Hepatic stellate cell (primary cell): ENCODE measurements at places on chromosomes 5 and 9.

DNA sequence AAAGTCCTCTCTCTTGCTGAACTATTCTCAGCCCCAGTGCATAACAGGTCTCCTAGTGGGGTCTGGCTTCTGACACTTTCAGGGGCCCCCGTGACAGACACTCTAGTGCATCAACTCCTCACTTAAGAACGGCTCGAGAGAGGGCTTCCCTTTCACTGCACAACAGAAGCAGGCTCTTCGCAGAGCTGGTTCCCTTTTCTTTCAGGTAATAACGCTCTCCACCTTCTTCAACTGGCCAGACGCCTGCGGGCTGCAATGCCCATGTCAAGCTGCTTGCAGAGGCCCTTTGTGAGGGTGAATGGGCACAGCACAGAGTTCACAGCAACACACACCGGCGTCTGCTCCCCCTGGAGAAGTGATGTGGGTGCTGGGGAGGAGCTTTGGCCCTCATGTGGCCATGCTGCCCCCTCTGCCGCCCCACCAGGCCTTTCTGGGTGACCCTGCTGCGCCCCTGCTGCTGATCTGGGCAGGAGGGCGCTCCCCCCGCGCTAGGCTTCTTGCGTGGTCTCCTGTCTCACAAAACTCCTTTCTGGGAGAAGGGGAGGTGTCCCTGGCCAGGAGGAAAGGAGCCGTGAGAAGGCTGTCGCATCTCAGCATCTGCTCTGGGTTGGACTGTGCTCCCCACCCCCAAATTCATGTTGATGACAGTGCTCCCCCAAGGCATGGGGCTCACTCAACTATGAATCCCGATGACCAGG, 2.4 kb downstream of the MRPL36 start:
- DNase-seq = no peak

DNA sequence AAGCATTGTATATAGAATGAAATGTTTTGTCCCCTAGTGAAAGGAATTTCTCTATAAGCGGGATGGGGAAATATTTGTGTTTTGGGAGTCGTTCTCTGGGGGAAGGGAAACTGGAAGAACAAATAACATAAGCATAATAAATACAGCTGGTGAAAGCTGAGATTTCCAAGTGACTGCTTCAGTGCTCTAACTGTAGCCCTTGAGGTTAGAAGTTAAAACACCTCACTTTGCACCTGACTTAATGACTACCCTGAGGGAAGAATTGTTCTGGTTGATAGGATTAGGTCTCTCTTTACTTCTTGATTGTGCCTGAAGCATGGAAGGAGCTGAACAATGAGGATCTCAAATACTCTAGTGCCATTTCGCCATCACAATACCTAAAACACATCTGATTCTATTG, 307.4 kb downstream of the MAN2A1 start:
- DNase-seq = no peak

DNA sequence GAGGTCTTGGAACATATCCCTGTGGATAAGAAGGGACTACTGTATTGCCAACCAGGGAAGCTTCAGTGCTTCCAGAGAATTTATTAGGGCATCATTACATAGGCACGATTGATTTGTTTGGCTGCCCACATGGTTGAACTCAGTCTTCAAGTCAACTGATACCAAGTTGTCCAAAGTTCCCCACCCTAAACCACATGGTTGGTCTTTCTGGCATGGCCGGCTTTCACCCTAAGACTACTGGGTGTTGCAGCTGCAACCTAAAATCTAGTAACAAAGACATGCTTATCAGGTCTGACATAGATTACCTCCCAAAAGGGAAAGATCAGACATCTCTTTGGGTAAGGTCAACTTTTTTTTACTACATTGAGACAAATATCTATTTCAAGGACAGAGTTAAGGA, 37.0 kb downstream of the FAF2 start:
- DNase-seq = no peak

DNA sequence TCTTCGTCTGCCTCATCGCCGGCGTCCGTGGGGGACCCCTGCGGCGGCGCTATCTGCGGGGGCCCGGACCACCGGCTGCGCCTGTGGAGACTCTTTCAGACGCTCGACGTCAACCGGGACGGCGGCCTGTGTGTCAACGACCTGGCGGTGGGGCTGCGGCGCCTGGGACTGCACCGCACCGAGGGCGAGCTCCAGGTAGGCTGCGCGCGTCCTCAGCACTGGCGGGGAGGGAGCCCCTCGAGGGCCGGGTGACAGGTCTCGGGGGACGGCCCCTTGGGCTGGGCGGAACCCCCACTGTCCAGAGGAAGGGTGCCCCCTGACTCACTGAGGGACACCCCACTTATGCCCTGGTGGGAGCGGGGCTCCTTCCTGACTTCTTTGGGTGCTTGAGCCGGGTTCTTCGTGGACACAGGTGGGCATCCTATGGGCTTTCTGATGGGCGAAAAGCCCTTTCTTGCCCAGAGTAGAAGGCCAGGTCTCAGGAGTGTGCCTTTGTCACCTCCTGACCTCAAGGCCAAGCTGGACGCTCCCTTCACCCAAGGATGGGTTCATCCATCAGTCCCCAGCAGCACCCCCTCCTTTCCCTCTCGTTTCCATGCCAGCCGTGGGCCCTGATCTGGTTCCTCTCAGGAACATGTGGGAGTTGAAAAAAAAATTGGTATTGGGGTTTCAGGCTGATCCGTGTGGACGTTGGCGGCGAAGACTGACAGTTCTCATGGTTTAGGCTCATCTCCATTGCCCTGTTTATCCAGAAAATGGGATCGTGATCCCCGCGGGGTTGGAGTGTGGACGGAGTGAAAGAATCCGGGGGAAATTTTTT, 564 bp downstream of the SLC25A25 start:
- no peak for DNase-seq

DNA sequence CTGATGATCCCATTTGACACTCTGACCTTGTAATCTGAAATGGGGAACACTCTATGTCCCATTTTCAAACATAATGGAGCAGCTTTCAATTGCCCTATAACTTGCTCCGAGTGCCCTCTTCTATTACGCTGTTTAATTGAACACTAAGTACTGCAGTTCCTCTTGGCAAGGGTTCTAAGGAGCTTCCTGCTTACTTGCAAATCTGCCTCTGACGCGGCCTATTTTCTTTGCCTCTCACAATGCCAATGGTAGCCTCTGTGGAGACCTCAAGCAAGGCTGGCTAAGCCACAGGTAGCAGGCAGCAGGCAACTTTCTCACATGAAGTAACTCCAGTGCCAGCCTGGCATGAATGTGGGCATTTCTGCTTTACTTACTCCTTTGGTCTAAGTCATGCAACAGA, 443.4 kb upstream of the TRPC7 start:
- no peak for DNase-seq

GRCh38 chr9:95415158-95415557, 97.6 kb upstream of the FANCC start:
- DNase-seq = no peak

GRCh38 chr5:175683921-175684320, 26.1 kb downstream of the HRH2 start:
- DNase-seq = no peak

DNA sequence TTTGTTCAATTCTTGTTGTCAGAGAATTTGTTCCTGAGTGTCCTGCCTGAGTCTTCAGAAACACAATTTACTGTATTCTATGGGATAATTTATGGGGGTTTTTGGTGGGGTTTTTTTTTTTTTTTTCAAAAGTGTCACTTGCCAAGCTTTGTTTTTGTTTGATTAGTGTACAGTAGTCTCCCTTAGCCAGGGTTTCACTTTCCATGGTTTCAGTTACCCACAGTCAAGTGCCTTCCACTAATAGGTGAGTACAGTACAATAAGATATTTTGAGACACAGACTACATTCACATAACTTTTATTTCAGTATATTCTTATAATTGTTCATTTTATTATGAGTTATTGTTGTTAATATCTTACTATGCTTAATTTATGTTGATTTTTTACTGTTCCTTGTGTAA, 25.0 kb upstream of the AUH start:
- no peak for DNase-seq

- no peak for DNase-seq
Measured at GRCh38 chr5:145701404-145701803, 133.7 kb downstream of the PRELID2 start.

DNA sequence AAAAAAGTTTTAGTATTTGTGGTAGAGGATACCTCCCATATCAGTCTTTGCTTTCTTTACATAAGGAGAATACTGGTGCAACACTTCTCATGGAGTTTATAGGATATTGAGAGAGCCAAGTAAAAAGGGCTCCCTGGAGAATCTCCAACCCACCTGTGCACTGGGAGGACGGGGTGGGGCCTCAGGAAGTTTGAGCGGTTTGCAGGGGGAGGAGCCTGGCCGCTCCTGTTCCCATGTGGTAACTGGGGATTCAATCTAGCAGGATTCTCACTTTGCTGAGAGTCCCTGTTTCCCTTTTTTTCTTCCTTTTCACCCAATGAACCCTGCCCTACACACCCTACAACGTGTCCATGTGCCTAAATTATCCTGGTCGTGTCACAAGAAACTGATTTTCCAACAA, 82.8 kb downstream of the APTX start:
- no peak for DNase-seq

DNA sequence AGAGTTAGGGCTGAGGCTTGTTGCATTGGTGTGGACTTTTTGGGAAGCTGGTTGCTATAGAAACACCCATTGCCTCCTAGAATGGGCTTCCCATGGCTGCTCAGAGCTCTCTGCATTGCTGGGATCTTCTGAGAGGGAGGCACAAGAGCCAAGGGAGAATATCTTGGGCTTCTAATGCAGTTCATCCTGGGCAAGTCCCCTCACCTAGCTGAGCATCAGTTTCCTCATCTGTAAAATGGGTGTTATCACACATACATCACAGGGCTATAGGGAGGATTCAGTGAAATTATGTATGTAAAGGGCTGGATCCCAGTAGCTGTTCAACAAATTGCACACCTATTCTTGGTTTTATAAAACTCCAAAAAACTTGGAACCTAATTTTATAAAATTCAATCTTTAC, 106.1 kb upstream of the ALDH1B1 start:
- no peak for DNase-seq

- DNase-seq = peak; percentile 35
Measured at GRCh38 chr9:116632990-116633838, 53.9 kb upstream of the TRIM32 start.

- DNase-seq = no peak
Measured at GRCh38 chr5:134507452-134507851, 18.0 kb upstream of the JADE2 start.

GRCh38 chr5:151897896-151898295, 26.8 kb downstream of the GLRA1 start:
- no peak for DNase-seq

- DNase-seq = no peak
Measured at GRCh38 chr9:19026375-19026774, 6.6 kb downstream of the SAXO1 start.

GRCh38 chr9:131289301-131290035, at the start of gene PLPP7:
Gene PLPP7, plus strand, starts transcription at chr9:131289723. Its CDS starts 275 bp downstream, at chr9:131289998.
- peak; percentile 80 for DNase-seq

GRCh38 chr9:18297056-18297841, 176.7 kb upstream of the ADAMTSL1 start:
- DNase-seq = peak; percentile 30

GRCh38 chr5:34656700-34657273, 659 bp downstream of the RAI14 start:
- DNase-seq = peak; percentile 42

- no peak for DNase-seq
Measured at GRCh38 chr5:94788527-94788926, 170.1 kb downstream of the SLF1 start.

DNA sequence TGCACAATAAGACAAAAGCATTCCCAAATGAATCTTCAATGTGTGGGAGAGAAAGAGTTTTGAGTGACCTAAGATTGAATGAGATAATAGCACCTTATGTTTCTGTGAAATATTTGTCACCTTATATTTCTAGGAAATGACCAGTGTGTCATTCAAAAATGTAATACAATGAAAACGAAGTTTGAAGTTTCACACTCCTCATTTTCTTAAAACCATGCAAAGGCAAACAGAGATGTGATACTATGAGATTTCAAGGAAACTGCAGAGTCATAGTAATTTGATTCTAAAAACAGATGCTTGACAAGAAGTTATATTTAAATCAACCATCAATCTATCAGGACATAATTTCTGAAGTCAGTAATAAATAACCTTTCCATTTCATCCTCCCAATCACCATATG, 13.6 kb upstream of the ABCA1 start:
- DNase-seq = no peak

DNA sequence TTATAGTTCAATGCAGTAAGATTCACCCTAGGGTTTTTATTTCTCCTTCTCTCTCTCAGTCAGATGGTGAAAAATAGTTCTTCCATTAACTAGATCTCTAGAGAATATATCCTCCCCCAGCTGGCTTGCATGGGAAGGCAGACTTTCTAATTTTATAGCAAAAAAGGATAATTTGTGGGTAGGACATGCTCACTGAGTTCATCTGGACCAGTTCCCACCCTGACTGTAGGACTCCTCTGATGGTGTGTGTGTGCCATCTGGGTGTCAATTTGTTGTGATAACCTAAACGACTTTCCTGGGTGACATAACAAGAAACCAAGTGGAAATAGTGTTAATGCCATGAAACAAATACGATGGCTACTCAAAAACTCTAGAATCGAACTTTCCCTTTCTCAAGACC, 44.9 kb downstream of the APBA1 start:
- no peak for DNase-seq

DNA sequence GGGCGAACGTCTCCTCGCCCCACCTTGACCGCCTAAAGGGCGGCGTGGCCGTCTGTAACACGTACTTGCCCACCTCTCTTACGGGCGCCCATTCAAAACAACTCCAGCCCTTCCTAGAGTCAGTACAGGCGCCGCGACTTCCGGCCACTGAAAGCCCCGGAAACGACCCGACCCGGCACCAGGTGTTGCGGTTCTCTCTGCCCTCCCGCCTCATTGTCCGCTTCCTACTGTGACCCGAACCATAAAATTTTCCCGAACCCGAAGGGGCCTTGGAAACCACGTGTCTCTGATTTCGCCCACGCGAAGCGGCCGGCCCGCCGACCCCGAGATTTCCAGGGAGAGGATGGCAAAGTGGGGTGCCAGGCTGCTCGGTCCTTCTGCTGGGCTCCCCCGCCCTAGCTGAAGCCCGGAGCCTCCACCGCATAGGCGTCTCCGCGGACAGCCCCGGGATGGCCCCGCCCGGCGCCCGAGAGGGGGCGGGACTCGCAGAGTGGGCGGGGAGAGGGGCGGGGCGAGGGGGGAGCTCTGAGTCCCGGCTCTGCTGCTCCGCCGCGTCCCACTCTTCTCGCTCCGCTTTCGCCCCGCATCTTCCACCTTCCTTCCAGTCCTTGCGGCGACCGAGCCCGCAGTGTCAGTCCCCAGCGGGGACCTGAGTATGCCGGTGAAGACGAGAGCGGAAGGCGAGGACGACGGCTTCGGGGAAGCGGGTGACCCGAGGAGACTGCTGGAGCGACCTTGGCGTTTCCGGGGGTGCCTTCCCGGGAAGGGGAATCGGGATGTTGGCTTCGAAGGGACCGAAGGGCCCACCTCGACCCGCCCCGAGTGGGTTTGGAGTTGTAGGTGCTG, 684 bp upstream of the PTGES2 start:
- DNase-seq = peak; percentile 83

DNA sequence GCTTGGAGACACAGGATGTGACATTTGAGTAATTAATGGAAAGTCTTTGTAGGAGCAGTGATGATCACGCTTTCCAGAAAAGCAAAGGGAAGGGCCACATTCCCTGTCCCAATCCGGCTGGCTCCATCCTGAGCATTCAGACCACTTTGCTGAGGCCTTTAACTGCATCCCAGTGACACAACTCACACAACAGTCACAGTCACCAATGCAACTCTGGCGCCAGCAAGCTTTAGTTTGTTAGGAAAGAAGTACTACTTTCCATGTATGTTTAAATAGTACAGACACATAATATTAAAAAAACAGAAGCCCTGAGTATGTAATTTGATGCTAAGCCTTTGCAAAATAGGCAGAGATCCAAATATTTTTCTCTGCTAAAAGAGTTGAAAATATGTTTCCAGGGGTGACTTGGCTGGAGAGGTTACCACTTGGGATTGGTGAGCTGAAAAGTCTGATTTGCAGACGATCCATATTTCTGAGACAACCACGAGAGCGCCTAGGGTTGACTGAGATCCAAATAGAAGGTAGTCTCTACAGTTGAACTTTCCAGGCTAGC, 31.7 kb upstream of the GAS1 start:
- no peak for DNase-seq
